GM04504 (cell line): ENCODE measurements at places on chromosomes 1 and 21.

DNA sequence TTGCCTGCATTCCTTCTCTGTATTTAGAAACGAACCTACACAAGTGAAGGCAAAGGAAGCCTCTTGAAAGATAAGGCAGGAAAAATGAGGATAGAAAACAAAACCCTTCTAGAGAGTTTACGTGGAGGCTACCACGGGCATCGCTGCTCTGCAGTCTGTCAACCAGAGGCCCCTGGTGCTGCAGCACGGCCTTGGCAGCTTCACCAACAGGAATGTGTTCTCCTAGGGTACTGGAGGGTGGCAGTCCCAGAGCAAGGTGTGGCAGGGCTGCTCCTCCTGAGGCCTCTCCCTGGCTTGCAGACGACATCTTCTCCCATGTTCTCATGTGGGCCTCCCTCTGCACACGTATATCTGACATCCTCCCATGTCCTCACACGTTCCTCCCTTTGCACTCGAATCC, 57.6 kb upstream of the SAMD11 start:
- no peak for DNase-seq

GRCh38 chr1:114669562-114670082, at the start of gene DENND2C:
TSS of gene DENND2C (minus strand) at chr1:114670049. CDS start at chr1:114625984, 44,065 bp downstream.
- no peak for DNase-seq

DNA sequence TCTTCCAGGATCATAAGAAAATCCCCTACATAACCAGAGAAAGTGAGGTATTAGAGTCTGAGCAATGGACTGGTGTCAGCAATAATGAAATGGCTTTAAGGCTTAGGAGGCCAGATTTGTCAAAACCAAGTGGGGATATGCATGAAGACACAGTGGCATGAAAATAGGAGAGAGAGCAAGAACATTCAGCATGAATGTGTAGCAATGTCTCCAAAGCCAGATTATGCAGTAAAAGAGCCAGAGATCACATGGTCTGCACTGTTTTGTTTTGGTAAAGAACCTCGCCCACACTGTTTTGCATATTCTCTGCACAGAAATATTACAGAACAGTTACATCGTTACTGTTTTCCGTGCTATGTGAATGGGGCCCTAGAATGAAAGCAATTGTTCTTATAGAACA, 589.4 kb downstream of the PLPP3 start:
- no peak for DNase-seq

- DNase-seq = no peak
Measured at GRCh38 chr1:41803656-41804055, 115.1 kb downstream of the HIVEP3 start.

- DNase-seq = peak; percentile 75
Measured at GRCh38 chr1:171644805-171645483, 7.5 kb downstream of the MYOC start.

DNA sequence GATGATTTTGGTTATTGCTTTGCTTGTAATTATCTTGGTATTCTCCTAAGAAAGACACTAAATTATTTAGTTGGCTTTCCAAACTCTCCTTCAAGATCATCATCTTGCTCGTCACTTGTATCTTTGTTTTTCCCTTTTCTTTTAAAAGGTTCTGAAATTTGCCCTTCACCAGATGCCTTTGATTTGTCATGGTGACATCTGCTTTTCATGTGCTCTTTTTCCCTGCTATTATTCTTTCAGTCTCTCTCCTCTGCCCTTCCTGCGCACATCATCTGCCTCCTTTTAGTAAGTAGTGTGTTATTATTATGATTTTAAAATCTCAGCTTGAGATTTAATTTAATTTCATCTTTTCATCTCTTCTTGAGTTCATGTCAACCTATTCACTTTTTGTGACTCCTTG, 92.1 kb downstream of the BACH1 start:
- DNase-seq = no peak

DNA sequence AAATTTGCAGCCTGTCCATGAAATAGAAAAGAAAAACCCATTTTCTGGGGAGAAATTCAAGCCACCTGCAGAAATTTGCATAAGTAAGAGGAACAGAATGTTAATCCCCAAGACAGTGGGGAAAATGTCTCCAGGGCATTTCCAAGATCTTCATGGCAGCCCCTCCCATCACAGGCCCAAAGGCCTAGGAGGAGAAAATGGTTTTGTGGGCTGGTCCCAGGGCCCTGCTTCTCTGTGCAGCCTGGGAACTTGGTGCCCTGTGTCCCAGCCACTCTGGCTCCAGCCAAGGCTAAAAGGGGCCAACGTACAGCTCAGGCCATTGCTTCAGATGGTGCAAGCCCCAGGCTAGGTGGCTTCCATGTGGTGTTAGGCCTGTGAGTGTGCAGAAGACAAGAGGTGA, 155.6 kb downstream of the PRDM2 start:
- DNase-seq = no peak

GRCh38 chr21:21788591-21788990, 790.4 kb downstream of the NCAM2 start:
- no peak for DNase-seq

DNA sequence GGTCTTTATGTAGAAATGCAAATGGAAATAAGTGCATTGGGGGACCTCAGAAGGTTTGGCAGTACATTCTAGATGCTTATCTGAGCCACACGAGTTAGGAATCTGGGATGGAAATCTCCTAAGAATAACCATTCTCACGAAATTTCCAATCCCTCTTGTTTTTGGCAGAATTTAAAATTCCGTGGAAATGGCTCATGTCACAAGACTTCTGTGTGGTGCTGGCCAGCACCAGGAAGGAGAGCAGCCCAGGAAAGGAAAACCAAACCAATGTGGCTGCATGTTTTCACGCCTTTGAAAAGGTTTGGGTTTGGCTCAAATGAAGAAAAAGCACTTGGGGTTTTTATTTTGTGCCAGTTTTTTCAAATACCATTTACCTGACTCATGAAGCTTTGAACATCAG, 80.1 kb upstream of the KCNK2 start:
- DNase-seq = peak; percentile 96

DNA sequence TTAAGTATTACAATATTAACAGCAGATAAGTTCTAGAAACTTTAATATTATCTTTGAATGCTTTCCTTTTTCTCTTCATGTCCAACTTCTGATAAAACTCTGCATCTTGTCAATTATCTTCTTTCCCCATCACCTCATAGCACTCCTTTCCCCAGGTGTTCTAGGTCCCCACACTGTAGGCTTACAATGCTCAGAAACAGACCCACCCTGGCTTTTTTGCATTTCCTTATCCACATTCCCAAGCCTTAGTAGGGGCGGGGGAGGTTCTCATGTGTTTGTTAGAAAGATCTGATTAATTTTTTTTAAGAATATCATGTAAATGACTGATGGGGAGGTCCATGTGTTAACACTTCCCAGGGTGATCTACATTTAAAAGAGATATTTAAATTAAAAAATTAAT, 63.9 kb downstream of the PLPPR4 start:
- no peak for DNase-seq

DNA sequence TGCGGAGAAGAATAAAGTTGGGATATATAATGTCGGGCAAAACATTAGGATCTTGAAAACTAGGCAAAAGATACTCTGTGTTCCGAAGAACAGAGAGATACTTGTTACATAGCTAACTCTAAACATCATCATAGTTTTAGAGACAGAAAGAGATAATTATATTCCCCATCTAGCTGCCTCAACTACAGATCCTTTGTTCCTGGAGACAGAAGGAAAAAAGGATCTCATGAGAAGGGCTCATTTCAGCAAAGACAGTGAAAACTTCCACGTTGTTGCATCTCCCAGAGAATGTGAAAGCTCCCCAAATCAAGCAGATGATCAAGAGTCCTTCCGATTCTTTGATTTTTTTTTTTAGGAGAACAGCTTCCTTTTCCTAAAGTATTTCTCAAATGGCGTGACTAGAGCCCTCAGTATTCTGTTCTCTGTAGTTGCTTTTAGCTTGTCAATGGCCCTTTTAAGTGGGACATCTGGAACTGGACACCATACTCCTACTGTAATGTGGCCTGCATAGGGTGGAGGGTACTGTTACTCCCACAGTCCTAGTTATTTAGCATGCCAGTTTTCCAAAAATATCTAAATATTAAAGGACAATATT, 1048.2 kb downstream of the TTLL7 start:
- no peak for DNase-seq

GRCh38 chr21:16085421-16085820, 355.6 kb downstream of the USP25 start:
- no peak for DNase-seq

GRCh38 chr1:10696977-10697376, 99.5 kb downstream of the CASZ1 start:
- DNase-seq = no peak

DNA sequence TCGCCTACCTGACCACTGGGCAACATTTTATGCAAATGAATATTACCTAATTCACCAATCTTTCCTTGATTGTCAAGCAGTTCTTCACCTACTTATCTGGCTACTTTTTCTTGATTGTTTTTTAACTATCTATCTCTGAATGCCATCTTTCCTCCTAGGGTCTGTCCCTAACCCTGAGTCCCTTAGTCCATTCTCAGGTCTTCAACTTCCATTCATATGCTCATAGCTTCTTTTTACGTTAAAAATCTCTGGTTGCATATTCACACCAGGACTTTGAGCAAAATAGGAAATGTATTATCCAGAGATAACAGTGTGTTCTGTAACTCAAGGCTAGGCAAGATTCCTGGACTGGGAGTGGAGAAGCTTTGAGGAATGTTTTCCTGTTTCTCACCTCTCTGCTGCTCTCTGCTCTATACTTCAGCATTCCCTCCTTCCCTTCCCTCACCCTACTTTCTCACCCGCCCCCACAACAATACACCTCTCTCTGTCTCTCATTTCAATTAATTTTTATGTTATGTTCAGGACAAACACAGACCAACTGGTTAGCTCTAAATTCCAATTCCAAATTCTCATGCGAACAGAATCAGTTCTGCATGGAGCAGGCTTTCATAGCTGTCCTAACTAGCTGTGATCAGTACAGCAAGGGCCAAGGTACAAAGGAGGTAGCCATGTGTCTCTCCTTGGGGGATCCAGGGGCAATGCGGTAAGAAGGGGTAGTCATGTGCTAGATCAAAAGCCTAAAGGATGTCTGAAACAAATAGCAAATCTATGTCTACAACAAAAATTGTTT, 278.4 kb downstream of the USH2A start:
- no peak for DNase-seq

GRCh38 chr1:236750928-236751327, 44.2 kb upstream of the MTR start:
- DNase-seq = no peak

- peak; percentile 60 for DNase-seq
Measured at GRCh38 chr1:243742819-243743218, 107.2 kb downstream of the AKT3 start.

GRCh38 chr1:33384040-33384812, 46.7 kb downstream of the PHC2 start:
- DNase-seq = peak; percentile 58

DNA sequence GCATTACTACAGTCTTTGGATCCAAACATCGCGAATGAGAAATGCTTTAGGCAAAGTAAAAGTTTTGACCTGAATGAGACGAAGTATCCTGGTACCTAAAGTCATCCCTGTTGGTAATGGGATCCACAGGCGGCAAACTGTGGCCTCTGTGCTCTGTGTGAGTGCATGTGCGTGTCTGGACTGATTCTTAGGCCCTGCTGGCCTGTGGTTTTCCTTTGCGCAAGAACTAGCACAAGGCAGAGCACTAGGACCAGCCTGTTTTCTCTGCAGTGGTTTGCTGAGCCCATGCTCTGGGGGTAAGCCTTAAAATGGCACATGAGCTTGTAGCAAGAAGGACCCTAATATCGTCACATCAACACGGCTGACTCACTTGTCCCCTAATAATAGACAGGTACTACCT, 251.2 kb downstream of the DSCAM start:
- no peak for DNase-seq

DNA sequence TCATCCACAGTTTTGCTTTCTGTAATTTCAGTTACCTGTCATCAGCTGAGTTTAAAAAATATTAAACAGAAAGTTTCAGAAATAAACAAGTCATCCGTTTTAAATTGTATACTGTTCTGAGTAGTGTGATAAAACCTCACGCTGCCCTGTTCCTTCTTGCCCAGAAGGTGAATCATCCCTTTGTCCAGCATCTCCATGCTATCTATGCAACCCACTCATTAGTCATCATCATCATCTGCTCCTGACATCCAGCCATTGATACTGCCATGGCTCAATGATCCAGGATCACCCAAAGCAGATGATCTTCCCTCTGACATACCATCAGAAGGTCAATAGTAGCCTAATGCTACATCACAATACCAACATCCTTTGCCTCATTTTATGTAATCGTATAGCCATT, 198.3 kb downstream of the SLC44A5 start:
- DNase-seq = no peak
